ENCODE measurements at places on chromosomes 4 and X.

- DNase-seq, result no peak
Measured at GRCh38 chr4:82624819-82625218, 63.0 kb upstream of the TMEM150C start.

DNA sequence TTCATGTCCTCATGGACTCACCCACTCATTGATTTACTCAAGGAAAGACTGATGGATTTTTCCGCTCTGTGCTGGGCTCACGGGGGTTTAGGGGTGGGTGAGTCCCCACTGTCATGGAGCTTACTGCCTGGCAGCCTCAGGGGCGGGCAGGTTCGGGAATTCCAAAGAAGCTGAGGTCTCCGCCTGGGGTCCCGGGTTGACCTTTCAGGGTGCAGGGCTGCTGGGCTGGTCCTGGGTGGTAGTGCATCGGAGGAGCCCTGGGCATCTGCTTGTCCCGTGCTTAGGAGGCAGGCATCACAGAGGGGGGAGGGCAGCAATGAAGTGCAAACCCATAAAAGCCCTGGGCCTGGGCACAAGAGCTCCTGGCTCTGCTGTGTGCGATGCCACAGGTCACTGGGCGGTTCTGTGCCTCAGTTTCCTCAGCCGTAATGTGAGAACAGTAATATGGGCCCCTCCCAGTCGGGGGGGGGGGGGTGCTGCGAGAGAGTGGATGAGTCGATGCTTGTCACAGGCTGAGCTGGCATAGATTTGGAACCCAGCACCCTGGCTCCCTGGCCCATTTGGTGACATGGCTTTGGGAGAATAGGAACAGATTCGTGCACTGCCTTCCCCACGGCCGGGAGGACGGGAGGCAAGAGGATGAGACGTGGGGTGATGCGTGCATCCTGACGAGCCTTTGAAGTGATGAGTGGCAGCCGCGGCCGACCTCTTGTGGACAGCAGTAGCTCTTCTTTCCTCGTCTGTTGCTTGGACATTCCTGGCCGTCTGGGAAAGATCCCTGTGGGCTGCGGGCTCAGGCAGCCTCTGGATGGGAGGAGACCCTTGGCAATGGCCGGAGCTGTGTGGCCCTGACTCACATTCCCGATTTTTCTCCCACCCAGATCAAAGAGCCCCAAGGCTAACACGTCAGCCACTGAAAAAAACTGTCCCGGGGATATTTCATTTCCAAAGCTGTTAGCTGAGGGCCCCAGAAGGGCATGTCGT, 42.0 kb downstream of the PSAPL1 start:
- DNase-seq, result no peak

DNA sequence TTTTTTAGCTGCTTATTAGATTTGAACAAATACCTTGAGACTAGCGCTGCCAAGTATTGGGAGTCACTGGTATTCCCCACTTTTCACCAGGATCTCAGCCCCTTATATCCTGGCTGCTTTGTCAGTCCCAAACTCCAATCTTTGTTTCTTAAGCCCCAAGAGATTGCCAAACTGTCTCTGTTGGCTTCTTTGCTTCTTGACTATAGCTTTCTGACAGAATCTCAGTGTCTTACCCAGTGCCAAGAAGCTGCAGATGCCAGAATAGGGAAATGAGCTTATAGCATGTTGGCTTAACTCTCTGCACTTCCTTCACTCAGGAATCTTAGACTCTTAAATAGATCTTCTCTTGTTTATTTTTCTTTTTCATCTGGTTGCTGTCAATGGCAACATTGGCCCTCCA, 297.5 kb upstream of the DCAF8L1 start:
- DNase-seq, result no peak

GRCh38 chr4:57109847-57110639, at the start of gene IGFBP7:
TSS of gene IGFBP7 (minus strand) at chr4:57110385. CDS start at chr4:57110351, 34 bp downstream.
- no peak for DNase-seq

DNA sequence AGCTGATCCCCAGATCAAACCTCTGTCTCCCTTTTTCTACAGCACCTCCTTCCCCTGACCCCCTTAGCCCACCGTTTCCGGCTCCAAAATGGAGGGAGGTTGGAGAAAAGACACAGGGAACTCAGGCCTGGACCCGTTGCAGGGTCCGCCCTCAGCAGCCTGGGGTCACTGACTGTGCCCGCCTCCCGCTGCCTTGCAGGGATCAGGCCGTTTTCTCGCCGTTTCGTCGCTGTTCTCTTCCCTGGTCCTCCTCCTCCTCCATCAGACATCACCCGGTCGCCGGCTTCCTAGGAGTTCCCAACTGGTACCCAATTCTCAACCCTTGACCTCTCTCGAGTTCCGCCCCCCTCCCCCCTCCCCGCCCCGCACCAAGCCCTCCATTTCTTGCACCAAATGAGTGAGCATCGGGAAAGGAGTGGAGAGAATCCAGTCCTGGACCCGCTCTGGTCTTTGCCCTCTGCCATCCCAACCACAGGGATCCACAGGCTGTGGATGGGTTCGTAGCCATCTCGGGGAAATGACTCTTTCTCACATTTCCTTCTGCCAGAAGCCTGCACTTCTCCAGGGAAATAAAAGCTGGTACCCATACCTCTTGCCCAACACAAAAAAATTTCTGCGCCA, 493 bp downstream of the TCEAL5 start:
- DNase-seq, result no peak

DNA sequence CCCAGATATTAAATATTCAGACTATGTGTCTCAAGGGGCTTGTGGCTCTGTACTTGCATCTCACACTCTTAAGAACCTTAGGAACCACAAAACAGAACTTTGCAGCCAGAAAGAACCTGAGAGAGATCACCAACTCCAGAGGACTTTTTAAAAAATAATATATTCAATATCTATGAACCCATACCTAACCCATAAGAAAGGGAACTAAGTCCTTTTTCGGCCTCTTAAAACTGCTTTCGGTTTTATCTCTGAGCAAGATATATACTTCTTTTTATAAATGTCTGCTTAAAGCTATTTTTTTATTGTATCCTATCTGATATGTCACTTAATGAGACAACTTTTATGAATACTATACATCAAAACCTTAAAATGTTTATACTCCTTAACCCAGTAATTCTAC, 10.9 kb downstream of the SMARCA1 start:
- DNase-seq, result no peak

- DNase-seq, result no peak
Measured at GRCh38 chrX:13764281-13764680, 29.7 kb downstream of the OFD1 start.
